Lower lobe of right lung (tissue), 2 donors: ENCODE measurements at places on chromosomes 6 and 20. TPM values are rescaled to one million over a fixed set of nuclear protein-coding genes. Genes with fewer than 3 reads are reported as not detected.

GRCh38 chr6:81984599-81984998, 232.1 kb upstream of the TENT5A start:
- H3K36me3 ChIP-seq = no peaks in the 10 kb centered on the region
- no peaks in the 10 kb centered on the region for H3K27me3 ChIP-seq
- H3K4me1 ChIP-seq = no peaks in the 10 kb centered on the region
- H3K4me3 ChIP-seq = no peak overlapping the region
- H3K27ac ChIP-seq = no peak overlapping the region

GRCh38 chr20:58378704-58379103, 10.3 kb upstream of the VAPB start:
- DNase-seq = no peak
- no peaks in the 10 kb centered on the region for H3K27me3 ChIP-seq
- no peak overlapping the region for H3K27ac ChIP-seq
- H3K4me1 ChIP-seq = no peaks in the 10 kb centered on the region
- no peak overlapping the region for H3K4me3 ChIP-seq
- H3K36me3 ChIP-seq = no peaks in the 10 kb centered on the region

- H3K4me3 ChIP-seq = no peak overlapping the region
- H3K4me1 ChIP-seq = no peaks in the 10 kb centered on the region
- DNase-seq = no peak
- H3K36me3 ChIP-seq = no peaks in the 10 kb centered on the region
- no peaks in the 10 kb centered on the region for H3K27me3 ChIP-seq
- no peak overlapping the region for H3K27ac ChIP-seq
Measured at GRCh38 chr6:132607544-132608233, 16.4 kb downstream of the TAAR2 start.

Gene FRS3
- total RNA-seq = 5.9 TPM

- no peaks in the 10 kb centered on the region for H3K36me3 ChIP-seq
- no peak overlapping the region for H3K4me3 ChIP-seq
- no peak for DNase-seq
- no peak overlapping the region for H3K27ac ChIP-seq
- peaks cover 19% of the 10 kb centered on the region for H3K4me1 ChIP-seq
- H3K27me3 ChIP-seq = no peaks in the 10 kb centered on the region
Measured at GRCh38 chr6:29763491-29764289, 40.5 kb downstream of the HLA-F start.

GRCh38 chr6:116631379-116631990, 15.2 kb downstream of the RSPH4A start:
- H3K27ac ChIP-seq = no peak overlapping the region
- no peaks in the 10 kb centered on the region for H3K27me3 ChIP-seq
- peaks cover 8% of the 10 kb centered on the region for H3K36me3 ChIP-seq

Gene VWA7
- total RNA-seq = 4.2 TPM

Gene BANF2
- not detected for total RNA-seq
